ENCODE measurements at places on chromosomes 5 and 9.

- no peak for DNase-seq
Observed at GRCh38 chr9:137880160-137880975, 2.8 kb downstream of the CACNA1B start.

DNA sequence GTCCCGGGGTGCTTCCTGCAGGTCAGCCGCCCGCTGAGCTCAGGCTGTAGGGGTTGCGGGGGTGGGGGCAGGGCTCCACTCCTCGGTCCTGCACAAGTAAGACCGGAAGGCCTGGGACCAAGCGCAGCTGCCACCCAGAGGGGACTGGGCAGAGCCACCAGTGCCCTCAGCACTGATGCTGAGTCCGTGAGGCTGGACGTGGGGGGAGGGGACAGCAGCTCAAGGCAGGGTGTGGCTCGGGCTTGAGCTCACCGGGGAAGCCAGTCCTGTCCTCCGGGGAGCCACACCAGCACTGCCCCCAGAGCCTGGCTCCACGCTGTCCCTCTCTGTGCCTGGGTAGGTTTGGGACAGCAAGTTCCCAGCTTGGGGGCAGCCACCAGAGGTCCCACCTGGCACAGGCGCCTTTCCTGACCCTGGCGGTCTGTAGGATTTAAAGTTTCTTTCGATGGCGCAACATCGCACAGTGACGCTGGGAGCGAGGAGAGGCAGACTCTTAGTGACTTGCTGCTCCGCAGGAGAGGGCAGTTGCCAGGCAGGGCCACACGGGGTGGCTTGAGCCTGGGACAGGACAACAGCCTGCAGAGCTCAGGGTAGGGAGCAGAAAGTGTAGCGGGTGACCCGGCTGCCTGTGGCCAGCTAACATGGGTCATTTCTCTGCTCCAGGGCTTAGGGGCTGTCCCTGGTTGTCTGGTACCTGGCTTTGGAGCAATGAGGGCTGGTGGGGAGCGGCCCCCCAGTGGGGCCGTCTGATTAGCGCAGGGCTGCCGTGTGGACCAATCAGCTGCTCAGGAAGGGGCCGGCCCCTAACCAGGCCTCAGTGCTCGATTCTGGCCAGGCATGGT, 5.7 kb downstream of the LCN1 start:
- DNase-seq, result no peak

DNA sequence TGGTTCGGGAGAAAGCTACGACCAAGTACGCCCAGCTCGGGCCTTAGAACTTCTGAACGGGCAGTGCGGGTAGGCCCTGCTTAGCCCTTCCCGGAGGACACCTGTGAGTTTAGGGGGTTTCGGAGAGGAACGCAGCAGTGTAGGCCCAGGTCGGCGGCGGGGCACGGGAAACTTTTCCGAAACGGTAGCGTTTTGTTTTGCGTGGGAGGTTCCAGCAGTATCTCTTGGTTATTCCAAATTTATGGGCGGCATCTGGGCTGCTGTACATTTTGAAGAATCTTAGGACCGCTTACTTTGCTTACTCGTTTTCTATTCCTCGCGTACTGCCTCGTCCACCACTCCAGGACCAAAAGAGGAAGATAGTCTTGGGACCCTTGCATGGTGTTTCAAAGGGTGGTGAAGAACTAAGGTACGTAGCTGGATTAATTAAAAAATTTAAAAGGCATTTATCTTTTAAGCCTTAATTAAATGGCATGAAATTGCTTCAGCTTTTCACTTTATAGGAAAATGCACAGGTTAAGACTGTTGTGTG, 492 bp downstream of the TENT2 start:
- no peak for DNase-seq

DNA sequence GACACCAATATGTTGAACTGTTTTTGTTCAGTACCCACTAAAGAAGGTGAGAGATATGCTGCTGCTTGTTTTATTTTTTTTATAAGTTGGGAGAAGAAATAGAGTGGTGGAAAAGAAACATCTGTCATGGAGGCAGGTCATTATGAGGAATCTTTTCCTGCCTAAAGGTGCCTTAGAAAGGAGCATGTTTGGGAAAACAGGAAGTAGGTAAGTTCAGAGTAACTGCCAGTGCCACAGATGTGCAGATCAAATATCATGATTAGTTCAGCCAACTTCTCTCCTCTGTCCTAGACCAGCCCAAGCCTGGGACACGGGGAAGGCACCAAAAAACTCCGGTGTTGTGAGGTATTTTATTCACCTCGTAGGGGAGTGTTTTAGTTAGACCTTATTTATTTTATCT, 144.2 kb downstream of the MAN2A1 start:
- no peak for DNase-seq

GRCh38 chr5:54249210-54250028, 61.0 kb downstream of the ARL15 start:
- peak; percentile 17 for DNase-seq

- DNase-seq, result no peak
Observed at GRCh38 chr9:95486318-95486717, 30.5 kb downstream of the PTCH1 start.

DNA sequence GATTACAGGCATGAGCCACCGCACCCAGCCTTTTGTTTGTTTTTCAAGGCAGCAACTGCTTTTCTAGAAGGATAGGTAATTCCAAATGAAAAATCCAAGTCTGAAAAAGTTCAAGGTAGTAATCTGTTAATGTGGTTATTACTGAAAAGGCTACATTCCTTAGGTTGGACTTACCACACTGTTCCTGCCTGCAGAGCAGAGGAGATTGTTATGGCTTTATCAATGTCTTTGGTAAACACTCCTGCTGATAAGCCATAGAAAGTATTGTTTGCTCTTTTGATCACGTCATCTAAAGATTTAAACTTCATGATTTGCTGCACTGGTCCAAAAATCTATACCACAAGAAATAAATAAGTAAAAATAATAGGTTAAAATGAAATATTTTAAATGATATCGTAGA, 43.4 kb downstream of the ALDH1A1 start:
- no peak for DNase-seq

- no peak for DNase-seq
Observed at GRCh38 chr5:33558489-33558888, 117.7 kb downstream of the TARS1 start.

Data from NCI-H510A treated with DMSO at 0.1 percent for 48 hours (cell line).